ENCODE measurements at places on chromosomes 2 and 18.

- DNase-seq: no peak
These were observed 7.2 kb downstream of the TRIB2 start for GRCh38 chr2:12723736-12724463.

DNA sequence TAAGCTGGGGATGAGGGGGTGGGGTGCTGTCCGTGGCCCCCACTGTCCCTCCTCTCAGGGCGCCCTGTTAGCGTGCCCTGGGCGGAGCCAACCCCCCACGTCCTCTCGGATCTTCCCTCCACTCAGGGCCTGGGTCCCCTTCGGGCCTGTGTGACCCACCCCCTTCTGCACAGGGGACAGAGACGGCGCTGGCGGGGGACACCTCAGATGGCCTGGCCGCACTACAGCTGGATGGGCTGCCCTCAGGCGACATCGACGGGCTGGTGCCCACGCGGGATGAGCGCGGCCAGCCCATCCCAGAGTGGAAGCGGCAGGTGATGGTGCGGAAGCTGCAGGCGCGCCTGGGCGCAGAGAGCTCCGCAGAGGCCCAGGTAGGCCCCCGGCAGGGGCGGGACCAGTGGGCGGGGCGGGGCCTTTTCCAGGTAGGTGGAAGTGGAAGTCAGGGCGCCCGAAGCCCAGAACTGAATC, 9.9 kb upstream of the KLHL30 start:
- DNase-seq: no peak

GRCh38 chr2:65494078-65494477, 61.7 kb upstream of the SPRED2 start:
- no peak for DNase-seq

DNA sequence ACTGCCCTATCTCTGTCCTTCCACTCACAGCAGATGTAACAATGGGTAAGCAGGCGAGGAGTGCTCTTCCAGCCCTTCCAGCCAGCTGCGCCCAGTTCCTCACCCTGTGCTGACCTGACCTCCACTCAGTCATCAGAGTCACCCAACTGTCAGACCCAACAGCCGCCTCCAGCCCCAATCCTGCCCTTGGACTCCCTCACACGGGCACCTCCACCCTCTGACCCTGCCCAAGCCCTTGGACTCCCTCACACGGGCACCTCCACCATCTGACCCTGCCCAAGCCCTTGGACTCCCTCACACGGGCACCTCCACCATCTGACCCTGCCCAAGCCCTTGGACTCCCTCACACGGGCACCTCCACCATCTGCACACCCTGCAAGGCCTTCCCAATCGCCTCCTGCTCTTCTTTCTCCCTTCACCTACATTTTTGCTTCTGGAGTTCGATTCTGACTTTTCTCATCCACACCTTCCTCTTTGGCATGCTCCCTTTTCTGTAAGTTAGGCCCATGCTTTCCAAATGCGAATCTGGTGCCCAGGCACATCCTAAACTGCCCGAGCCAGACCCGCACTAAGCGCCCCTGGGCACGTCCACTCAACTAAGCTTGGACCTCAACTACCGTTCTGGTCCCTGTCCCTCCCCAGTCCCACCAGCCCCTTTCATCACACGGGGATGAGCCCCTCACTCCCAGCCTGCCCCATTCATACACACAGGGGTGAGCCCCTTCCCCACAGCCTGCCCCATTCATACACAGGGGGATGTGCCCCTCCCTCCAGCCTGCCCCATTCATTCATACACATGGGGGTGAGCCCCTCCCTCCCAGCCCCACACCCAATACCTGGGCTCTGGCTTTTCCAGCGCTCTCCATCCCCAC, 15.9 kb downstream of the EIPR1 start:
- no peak for DNase-seq

DNA sequence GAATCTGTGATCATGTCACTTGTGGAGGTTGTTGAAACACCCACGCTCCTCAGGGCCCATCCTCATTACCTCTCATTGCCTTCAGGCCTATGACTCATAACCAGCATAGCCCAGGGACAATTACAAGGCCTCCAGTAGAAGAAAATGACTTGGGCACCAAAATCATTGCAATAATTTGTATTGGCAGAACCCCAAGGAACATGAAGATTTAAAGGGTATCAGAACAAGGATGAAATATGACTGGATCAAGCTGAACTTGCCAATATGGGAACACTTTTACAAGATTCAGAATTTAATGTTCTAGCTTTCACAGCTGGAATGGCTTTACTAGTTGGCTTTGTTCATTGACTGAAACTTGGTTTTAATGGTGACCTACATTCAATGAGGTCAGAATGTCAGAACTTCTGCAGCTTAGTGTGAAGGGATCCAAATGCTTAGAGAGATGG, 156.4 kb downstream of the COPS8 start:
- DNase-seq: no peak

GRCh38 chr2:171630812-171631626, 56.2 kb upstream of the DYNC1I2 start:
- no peak for DNase-seq

DNA sequence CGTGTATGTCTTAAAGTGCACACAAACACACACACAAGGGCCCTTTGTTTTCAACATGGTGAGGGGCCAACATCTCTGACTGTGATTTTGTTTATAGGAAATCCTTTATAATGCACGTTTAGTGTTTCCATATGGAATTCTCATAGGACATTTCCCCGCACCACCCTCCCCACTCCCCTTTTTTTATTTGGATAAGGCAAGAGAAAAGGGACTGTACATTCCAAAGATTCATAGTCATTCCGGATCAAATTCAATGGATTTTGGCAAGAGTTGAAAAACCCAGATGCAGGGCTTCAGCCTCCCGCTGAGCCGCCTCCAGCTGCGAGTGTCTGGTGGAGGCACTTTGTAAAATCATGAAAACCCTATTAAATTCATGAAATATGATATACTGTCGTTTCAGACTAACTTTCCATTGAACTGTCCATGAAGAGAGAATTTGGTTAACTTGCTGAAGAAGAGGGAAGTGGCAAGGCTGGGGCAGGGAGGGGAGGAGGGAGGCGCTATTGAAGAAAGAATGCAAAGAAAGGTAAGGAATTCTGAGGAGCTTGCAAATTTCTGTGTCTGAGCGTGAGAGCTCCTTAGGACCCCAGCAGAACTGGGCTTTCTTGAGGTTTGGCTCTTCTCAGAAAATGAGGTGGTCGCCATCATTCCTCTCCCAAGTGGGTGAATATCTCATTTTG, 25.8 kb upstream of the SLC14A2 start:
- DNase-seq: no peak

DNA sequence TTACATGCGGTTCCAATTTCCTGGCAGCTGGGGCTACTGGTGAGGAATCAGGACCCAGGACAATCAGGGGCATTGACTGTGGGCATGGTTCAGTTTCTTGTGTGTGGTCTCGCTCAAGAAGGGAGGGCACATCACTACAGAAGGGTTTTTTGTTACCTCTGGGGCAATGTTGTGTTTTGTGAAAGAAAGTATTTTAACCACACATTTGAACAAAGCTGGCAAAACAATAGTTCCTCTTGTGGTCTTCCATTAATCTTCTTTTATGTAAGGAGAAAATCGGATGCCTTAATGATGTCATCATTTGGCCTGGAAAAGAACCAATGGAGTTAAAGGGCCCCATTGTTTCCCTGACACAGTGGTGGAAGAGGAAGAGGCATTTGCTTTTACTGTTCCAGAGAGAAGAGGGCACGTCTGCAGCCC, 197.4 kb downstream of the SH3BP4 start:
- no peak for DNase-seq

GRCh38 chr18:55968550-55968949, 380.6 kb upstream of the TCF4 start:
- DNase-seq: no peak

DNA sequence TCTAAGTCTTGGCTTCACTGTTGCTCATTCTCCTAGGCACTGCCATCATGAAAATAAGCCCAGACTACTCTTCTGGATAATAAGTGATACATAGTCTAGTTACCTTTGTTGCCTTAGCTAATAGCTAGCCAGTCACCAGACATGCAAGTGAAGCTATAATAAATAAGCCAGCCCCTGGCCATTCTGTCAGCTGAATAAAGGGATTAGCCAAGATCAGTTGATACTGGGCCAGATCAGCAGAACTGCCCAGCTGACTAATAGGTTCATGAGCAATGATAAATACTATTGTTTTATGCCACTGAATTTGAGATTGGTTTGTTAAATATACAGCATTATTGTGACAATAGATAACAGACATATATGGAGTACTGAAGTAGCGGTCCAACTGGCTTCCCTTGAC, 8.0 kb upstream of the C2orf69 start:
- no peak for DNase-seq

Measured in natural killer cell (primary cell).